ENCODE measurements at places on chromosomes 4 and X.

DNA sequence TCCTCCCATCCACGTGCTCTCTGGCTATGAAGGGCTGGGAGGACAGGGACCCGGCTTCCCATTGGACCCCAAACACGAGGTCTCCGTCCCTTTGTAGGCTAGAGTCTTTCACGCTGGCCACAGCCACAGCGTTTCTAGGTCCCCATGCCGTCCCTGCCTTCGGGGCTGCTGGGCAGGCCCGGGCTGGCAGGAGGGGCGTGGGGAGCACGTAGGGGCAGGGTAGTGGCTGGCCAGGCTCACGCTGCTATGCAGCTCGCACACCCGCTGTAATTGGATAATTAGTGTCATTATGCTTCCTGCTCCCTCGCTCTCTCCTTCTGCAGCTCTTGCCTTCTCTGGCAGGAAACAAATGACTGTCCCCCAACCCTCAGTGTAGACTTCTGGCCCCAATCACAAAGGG lies 9.8 kb downstream of the ATP2B3 start:
- DNase-seq: no peak

GRCh38 chr4:109294468-109295020 lies 7.9 kb downstream of the COL25A1 start:
- no peak for DNase-seq

- DNase-seq: no peak
Measured at GRCh38 chr4:123288309-123289025, 108.1 kb upstream of the SPRY1 start.

DNA sequence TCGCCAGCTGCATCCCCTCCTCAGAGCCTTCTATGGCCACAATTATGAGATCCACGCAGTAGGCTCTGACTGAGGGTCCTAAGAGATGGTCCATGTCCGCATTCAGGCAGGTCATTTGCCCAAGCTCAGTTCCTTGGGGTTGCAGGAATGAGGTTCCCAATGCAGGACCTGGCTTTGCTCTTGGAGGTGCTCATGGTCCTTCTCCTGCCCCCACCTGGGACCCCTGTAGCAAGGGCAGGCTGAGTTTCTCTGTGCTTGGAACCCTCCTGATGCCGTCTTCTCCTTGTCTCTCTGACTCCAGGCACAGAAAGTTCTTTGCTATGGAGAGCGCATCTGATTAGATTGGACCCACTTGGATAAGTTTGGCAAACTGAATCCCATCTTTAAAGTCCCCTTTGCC lies 16.5 kb upstream of the SHOX start:
- no peak for DNase-seq

DNA sequence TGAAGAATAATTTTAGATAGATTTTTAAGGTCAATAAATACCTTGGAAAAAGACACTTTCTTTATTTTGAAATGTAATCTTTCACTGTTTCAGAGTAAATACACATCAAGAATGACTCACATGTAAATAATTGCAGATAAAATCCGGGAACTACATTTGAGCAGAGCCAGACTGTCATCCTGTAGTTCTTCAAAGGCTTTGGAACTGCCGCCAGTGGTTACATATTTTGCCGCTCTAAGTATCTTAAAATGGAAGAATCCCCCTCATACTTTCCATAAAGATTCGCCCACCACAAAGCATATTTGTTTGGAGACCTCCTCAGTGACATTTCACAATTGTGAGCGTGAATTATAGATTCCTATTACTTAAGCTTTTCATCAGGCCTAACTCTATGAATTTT lies 607.8 kb upstream of the ZFP42 start:
- no peak for DNase-seq

GRCh38 chrX:37776283-37776986 lies 3.4 kb upstream of the CYBB start:
- no peak for DNase-seq
